ENCODE measurements at places on chromosomes 4 and X. TPM values are rescaled to one million over a fixed set of nuclear protein-coding genes. Genes with fewer than 3 reads are reported as not detected.

GRCh38 chr4:184126800-184127199, 90.9 kb downstream of the ENPP6 start:
- no peak for DNase-seq

- no peak for DNase-seq
These were observed 230.4 kb downstream of the CRLF2 start for GRCh38 chrX:981791-982626.

The TLR10 gene
- not detected for total RNA-seq

The ZFYVE28 gene
- 6.3 TPM for total RNA-seq

The PPP2R2C gene
- total RNA-seq = 7.0 TPM

- DNase-seq = no peak
These were observed 6.9 kb downstream of the KLHL8 start for GRCh38 chr4:87213421-87214075.

DNA sequence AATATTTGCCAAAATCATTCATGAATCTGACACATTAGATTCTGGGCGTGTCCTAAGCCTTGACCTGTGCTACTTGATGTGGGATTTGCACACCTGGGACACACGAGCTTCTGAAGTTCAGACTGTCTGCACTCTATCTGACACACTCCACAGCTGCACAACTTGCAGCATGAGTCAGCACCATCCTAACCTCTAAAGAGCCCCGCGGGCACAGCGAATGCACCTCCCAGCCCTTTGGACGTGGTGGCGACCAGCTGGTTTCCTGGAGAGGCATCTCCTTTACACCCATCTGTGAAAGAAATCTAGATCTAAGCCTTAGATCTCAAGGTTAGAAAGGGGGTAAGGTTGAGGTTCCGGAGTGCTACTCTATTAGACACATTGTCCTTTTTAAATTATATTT, 69.2 kb downstream of the SORBS2 start:
- peak; percentile 28 for DNase-seq

- DNase-seq = peak; percentile 79
These were observed 50.8 kb downstream of the CBLL2 start for GRCh38 chrX:22323541-22323940.

DNA sequence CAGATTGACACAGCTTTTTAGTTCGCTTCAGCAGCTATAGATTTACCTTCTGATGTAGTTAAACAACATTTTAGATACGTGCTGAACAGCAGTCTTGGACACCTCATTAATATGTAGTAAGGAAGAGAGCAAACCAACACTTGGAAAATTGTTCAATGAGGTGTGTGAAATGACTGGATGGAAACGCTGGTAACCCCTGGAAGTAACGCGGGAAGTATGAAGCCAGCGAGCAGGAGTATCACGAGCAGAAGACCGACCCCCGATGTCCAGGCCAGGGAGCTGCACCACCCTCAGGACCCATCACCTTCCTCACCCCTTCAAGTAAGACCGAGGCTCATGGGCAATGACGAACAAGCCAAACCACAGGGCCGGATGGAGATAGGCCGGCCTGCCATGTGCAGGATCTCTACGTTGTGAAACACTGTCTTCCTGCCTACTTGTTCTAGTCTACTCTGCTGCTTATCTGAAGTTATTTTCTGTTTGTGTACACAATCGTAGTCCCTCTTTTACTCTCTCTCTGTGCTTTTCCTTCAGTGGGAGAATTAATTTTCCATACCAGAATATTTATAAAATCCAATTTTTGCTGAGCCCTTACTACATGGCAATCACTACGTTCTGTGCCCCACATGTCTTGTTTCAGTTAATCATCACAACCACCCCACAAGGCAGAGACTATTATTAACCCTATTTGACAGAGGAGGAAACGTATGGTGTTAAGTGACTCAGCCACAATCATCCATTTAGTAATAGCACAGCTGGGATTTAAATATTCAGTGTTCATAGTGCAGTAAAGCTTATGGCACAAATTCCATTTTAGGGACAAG, 221.7 kb downstream of the APBB2 start:
- DNase-seq = peak; percentile 38

The C4orf50 gene
- total RNA-seq = not detected

DNA sequence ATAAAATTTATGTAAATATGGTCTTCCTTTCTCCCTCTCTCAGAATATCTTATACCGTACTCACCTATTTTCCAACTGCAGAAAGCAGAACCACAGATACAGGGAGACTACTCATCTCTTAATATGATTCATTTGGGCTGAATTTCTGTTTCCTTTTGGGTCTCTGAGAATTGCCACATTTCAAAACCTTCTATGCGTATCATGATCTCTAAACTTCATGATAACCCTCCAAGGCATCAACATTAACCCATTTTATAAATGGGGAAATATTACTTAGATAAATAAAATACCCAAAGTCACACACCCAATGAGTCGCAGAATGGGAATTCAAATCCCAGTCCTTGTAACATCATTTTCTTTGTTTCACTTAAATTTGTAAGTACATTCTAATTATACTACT, 16.6 kb upstream of the PRDM8 start:
- peak; percentile 45 for DNase-seq

The CCDC149 gene
- 7.9 TPM for total RNA-seq

DNA sequence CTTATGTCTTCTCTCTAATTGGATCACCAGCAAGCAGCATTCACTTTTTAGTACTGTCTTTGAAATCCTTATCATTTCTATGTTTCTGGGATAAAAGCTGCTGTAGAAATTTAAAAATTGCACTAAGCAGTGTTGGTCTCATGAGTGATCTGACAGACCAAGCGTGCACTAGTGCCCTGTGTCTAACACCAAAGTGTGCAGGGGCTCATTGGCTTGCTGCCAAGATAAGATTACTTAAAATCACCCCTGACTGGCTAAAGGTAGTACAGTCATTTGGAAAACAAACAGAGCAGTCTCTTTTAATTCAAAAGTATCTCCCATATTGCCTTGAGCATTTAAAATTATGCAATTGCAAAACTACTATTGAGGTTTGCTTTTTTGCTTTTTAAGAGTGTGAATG, 304.6 kb downstream of the ARAP2 start:
- DNase-seq = peak; percentile 3

The RPA4 gene
- total RNA-seq = 3.0 TPM

The NDST4 gene
- not detected for total RNA-seq

The TRIML2 gene
- not detected for total RNA-seq

- DNase-seq = no peak
These were observed 28.2 kb downstream of the FGFBP1 start for GRCh38 chr4:15910155-15910940.

The SOD3 gene
- total RNA-seq = 16.4 TPM

The MAGEB2 gene
- total RNA-seq = not detected

DNA sequence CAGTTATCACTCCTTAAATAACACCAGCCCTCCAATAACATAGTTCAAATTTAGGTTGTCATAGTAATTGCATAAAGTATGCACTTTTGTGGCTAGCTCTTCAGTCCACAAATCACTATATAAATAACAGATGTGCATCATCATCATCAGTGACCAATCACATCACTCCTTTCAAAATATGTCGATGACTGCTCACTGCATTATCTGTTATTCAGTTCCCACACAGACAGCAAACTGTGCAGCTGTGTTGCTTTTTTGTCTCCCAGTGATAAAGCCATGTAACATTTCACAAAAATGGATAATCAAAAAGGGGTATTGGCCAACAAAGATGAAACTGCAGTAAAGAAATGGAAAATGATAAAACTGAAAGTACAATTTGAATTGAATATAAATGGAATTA, 205.4 kb downstream of the DCLK2 start:
- DNase-seq = peak; percentile 15

DNA sequence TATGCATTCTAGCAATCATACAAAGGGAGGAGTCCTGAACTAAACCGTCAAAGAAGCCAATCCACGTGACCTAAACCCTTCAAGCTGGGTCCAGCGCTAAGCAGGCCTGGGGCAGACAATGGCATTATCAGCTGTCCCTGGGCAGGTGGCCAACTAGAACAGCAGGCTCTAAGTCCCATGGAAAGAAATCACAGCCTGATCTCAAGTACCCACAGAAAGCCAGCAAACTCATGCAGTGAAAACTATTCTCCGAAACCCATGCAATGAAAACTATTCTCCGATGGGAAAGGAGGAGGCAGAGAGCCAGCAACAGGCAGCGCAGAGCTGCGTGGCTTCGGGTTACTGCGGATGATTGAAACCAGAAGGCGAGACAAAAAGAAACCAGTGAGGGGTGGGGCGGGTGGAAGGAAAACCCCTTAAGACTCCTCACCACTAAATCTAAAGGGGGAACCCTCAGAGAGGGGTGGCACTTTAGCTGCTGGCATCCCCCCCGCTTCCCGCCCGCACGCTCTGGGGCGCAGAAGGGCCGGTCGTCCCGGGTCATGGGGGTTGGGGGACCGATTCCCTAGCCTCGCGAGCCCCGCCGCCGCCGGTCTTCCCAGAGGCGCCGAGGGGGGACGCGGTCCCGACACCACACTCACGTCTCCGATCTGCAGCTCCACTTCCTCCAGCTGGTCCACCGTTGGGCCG, 567 bp downstream of the C4orf46 start:
- peak; percentile 61 for DNase-seq

DNA sequence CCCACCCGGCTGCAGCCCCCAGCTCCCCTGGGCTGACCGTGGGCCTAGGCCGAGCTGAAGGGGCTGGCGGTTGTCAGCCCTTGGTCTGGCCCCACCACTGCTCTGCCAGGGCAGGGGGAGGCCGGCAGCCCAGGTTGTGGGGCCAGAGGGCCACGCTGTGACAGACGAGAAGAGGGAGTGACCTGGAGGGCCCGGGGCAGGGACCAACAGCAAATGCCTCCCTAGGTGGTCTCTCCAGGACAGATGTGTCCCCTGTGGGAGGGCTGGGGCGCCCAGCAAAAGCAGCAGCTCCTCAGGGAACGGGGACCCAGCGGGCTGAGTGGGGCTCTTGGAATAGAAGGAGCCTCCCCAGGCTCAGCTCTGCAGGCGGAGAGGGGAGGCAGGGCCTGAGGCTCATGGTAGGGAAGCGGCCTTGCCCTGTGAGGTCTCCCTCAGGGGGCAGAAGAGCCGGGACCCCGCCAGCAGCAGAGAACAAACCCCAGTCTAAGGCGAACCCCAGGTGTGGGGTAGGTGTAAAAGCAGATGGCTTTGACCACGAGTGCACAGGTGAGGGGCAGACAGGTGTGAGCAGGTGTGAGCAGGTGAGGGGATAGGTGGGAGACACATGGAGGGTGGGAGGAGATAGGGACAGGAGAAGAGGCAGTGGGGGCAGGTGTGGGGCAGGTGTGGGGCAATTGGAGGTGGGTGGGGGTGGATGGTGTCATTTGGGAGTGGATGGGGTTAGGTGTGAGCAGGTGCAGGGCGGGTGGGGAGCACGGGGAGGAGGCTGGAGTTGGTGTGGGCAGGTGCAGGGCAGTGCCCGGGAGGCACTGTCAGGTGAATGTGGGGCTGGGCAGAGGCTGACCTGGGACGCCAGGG, 34.1 kb upstream of the SPON2 start:
- DNase-seq = no peak

The PABPC1L2A gene
- total RNA-seq = not detected

DNA sequence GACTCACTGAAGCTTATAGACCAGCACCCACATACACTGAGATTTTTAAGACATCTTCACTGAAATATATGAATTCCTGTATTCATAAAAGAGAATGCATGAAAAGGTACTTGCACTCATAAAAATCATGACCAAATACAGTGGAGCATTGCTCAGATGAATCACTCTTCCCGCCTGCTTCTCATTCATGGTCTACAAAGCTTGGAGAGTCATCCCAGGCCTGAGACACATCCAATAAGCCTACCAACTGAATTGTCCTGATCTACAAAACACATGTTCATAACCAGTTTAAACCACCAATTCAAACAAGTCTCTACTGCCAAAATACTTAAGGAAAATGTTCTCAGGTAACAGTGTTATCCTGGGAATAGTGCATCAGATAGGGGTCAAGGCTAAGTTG, 38.1 kb downstream of the PROM1 start:
- DNase-seq = peak; percentile 49

DNA sequence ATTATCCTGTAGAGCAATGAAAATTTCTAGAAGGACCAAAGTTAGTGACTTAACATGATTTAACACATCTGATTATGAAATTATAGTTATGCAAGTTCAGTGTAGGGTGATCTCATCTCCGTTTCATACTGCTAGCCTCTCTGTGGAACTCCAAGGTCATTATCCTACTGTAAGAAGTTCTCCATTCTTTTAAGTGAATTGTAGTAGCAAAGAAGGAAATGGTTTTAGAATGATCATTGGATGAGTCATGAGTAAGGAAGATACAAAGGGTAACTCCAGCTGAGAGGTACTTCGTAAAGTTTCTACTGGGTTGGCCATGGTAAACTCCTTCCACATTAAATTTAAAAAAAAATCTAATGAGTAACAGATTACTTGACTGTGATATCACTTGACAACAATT, 215.0 kb upstream of the GIMD1 start:
- peak; percentile 81 for DNase-seq

The SPANXN3 gene
- not detected for total RNA-seq

DNA sequence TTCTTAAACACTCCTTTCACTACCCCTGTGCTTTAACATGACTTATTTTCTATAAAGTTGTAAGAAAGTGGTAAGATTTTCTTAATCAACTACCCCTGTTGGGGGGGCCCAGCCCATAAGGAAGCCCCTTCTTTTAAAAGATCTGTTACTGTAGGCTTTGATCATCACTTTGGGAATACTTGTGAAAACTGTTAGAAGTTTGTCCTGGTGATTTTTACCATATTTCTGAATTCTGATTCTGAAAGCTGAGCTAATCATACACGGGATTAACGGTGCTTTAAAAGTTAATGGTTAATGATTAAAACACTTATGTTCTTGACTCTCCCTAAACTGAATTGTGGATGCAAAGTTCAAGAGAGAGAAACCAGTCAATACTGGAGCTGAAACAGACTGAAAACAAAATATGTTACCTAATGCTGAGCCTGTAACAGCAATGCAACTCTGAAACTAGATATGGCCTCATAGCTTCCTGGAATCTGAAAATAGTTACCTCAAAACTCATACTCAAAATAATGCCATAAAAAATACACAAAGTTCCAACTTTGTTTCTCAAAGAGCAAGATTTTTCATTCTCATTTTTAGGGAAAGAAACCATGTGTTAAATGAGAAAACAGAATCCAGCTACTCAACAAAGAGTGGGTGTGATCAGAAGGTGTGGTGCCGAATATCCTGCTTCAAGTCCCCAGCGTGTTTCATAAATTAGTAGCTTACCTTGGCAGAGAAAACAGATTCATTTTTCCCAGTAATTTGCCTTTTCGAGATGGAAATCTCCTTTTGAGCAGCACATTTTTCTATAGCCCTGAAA, 31.6 kb downstream of the ADH7 start:
- DNase-seq = no peak

DNA sequence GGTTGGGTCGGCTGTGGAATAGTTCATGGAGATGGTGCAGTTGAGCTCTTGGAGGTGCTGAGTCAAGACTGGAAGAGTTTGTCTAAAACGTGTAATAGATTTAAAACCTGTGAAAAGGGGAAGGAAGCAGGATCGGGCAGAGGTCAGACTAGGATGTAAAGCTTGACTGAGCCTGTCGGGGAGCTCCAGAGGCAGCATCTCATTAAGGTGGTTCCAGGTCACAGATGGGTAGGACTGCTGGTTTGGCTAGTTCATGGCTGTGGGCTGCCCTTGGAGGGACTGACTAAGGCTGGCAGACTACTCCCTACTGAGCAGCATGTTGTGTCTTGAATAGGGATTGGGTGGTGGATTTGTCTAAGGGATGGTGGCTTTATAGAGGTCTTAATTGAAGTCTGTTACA, 28.4 kb upstream of the WDR1 start:
- DNase-seq = no peak

GRCh38 chr4:48012824-48013223, 3.7 kb downstream of the CNGA1 start:
- DNase-seq = no peak

- no peak for DNase-seq
These were observed 24.8 kb downstream of the KLHL15 start for GRCh38 chrX:24002167-24002566.

The TAF1 gene
- 36.8 TPM for total RNA-seq

Data from PC-3 (cell line).